ENCODE measurements at places on chromosomes 2 and 18. TPM values are rescaled to one million over a fixed set of nuclear protein-coding genes. Genes with fewer than 3 reads are reported as not detected.

Gene INPP5D
- 18.7 TPM for total RNA-seq

Gene CAPN14
- 2.1 TPM for total RNA-seq

GRCh38 chr18:79947054-79947755 is 4.2 kb downstream of the SLC66A2 start:
- peak; percentile 61 for DNase-seq

GRCh38 chr2:46318579-46319460 is 21.6 kb downstream of the EPAS1 start:
- DNase-seq: no peak

DNA sequence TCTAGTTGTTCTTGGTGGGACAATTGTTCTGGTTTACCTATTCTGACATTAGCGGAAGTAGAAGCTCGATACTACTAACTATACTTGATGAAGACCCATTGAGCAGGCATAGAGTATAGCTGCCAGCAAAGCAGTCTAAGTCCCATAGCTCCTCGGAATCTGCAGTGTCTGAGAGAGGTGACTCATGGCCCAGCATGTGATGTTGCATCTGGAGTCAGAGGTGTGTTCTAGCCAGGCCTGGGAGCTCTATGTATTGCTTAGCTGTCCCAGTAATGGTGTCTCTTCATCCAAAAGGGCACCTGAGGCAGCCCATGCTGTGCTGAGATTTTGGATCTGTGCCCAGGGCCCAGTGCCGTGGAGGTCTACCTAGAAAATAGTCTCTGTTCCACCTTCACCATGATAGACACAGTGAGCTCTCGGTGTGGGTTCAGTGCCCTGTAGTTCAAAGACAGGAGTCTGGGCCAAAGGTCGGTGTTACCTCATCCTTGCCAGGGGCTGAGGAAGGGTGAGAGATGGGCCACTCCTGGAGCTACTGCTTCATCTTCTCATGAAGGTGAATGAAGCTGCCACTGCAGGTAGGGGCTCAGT is 47.3 kb downstream of the MEX3C start:
- DNase-seq: no peak

Gene SERPINB12
- 80.1 TPM for total RNA-seq

- DNase-seq: no peak
Observed at GRCh38 chr2:101872480-101872879, 119.3 kb upstream of the IL1R2 start.

Data from suprapubic skin (tissue), 4 donors.